ENCODE measurements at places on chromosomes 3 and 15.

DNA sequence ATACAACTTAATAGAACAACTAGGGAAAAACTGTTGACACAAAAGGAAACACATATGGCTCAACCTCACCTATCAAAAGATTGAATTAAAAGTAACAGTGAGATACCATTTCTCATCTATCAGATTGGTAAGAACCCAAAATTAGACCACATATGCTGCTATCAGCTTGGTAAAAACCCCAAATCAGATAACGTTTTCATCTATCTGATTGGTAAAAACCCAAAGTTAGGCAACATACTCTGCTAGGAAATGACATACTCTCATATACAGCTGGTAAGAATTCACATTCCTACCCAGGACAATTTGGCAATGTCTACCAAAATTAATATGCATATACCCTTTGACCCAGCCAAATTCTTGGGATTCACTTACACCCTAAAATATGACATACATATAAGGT lies 26.3 kb downstream of the NRG4 start:
- DNase-seq = no peak

GRCh38 chr3:16369276-16369675 lies 104.3 kb downstream of the OXNAD1 start:
- DNase-seq = no peak

- DNase-seq = no peak
Observed at GRCh38 chr15:34435658-34436057, 1.9 kb downstream of the GOLGA8A start.

DNA sequence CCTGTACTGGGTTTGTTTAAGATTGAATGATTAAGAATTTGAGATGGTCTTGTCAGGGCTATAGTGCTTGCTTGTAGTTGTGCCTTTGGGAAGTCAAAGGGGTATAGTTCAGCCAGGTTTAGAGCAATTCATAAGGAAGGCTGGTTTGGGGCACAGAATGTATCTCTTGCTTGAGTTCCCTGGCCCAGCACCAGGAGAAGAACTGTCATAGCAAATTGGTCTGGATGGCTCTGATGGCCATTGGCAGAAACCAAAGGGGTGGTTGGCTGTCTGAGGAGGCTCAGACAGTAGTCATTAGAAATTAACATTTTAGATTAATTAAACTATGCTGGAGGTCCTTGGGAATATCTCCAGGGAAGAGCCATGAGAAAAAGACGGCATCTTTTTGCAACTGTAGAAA lies 25.4 kb upstream of the OTOL1 start:
- DNase-seq = no peak

DNA sequence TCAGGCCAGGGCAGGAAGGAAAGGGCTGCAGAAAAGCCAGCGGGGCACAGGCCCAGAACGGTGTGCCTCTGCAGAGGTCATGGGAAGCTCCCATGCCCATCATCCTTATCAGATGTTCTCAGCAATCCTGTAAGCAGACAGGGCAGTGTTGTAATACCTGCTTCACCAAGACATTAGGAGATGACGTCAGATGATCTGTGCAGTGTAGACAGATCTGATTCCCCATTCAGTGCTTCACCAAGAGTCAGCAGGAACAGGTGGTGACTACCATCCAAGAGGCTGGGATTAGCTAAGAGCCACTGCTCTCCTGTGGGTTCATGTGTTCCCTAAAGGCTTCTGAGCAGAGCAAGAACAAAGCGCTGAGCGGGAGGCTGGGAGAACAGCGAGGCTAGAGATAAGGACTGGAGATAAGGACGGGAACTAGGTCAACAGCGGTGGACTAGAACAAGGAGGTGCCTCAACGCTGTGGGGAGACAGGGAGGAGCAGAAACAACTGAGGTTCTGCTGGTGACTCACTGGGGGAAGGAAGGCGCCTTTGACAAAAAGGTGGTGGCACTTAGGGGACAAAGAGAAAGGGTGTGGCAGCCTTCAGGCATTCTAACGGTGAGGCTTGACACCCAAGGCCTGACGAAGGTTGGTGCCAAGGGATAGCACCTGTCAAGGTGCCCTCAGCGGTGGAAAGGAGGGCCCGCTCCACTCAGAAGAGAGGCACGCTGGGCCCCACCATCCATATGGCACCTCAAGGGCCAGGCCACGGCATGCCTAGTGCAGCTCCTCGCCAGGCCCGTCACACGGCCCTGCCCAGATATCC lies 28.4 kb downstream of the CCDC12 start:
- DNase-seq = peak; percentile 85

- no peak for DNase-seq
Observed at GRCh38 chr3:14521611-14522010, 18.5 kb downstream of the GRIP2 start.

DNA sequence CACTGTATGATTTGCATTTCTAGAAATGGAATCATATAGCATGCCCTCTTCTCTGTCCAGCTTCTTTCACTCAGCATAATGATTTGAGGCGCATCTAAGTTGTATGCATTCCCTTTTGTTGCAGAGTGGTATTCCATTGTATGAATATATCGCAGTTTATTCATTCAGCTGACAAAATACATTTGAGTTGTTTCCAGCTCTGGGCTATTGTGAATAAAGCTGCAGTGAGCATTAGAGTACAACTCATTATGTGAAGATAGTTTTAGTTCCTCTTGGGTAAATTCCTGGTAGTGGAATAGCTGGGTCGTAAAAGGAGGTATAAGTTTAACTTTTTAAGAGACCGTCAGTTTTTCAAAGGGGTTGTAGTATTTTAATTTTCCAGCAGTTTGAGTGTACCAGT lies 38.5 kb upstream of the POLR2M start:
- DNase-seq = no peak

- no peak for DNase-seq
Observed at GRCh38 chr3:116112696-116113095, 332.6 kb downstream of the LSAMP start.

DNA sequence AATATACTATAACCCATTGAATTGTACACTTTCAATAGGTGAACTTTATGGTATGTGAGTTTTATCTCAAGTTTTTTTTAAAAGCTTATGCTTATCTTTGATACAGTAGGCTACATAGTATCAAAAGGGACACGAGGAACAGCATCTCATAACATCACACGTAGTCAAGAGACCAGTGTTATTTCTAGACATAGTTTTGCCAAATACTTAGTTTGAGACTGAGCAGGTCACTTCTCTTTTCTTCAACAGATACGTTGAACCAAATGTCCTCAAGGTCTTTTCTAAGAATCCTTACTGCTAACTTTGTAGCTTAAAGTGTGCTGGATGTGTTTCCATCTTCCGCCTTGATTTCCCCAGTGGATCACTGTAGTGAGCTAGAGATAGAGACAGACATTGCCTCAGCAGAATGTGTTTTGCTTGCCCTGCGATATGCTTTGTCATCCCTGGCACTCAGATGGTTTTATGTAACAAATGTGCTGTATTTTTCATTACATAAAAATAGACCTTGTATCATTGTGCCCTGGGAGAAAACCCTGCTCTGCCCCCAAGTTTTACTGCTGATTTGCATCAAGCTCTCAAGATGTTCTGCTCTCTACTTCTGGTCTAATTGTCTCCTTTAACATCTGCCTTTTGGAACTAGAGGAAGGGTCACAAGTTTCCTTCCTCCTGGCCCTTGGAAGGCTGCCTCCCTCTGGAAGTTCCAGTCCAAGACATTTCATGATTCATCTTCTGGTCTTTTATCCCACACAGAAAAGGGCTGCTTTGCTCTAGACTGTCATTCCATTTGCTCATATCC lies 426.4 kb upstream of the RGMA start:
- DNase-seq = no peak

GRCh38 chr15:45449395-45449794 lies 71.1 kb upstream of the GATM start:
- DNase-seq = no peak

GRCh38 chr3:156140001-156140595 lies 19.7 kb downstream of the KCNAB1 start:
- no peak for DNase-seq

- DNase-seq = no peak
Observed at GRCh38 chr15:62209322-62209721, 44.2 kb upstream of the C2CD4B start.

- DNase-seq = no peak
Observed at GRCh38 chr3:125163739-125164601, 48.6 kb downstream of the SLC12A8 start.

- DNase-seq = peak; percentile 93
Observed at GRCh38 chr3:98901392-98902350, at the start of gene DCBLD2. Gene DCBLD2, minus strand, starts transcription at chr3:98901695. Its CDS starts 369 bp downstream, at chr3:98901326.

- DNase-seq = no peak
Observed at GRCh38 chr15:46941241-46941640, 776.1 kb upstream of the SEMA6D start.

GRCh38 chr3:99789011-99789721 lies 28.5 kb upstream of the CMSS1 start:
- no peak for DNase-seq

DNA sequence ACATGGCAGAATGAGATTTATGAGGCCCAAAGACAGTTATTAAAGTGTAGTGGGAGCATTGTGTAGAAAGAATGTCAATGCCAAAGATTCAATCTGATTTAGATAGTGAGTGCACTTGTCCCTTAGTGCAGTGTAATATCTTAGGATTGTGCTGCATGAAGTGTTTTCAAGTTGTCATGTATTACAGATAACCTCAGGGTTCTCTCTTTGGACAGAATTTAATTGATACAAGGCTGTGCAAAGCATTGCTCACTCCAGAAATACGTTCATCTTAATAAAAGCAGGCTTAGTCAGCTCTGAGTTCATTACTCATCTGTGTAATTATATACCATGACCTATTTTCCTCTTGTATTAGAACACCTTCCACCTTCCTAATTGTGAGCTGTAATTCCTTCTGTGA lies 16.0 kb upstream of the GPR171 start:
- DNase-seq = no peak

GRCh38 chr15:90232941-90233386 lies 777 bp downstream of the CIB1 start:
- DNase-seq = peak; percentile 30

DNA sequence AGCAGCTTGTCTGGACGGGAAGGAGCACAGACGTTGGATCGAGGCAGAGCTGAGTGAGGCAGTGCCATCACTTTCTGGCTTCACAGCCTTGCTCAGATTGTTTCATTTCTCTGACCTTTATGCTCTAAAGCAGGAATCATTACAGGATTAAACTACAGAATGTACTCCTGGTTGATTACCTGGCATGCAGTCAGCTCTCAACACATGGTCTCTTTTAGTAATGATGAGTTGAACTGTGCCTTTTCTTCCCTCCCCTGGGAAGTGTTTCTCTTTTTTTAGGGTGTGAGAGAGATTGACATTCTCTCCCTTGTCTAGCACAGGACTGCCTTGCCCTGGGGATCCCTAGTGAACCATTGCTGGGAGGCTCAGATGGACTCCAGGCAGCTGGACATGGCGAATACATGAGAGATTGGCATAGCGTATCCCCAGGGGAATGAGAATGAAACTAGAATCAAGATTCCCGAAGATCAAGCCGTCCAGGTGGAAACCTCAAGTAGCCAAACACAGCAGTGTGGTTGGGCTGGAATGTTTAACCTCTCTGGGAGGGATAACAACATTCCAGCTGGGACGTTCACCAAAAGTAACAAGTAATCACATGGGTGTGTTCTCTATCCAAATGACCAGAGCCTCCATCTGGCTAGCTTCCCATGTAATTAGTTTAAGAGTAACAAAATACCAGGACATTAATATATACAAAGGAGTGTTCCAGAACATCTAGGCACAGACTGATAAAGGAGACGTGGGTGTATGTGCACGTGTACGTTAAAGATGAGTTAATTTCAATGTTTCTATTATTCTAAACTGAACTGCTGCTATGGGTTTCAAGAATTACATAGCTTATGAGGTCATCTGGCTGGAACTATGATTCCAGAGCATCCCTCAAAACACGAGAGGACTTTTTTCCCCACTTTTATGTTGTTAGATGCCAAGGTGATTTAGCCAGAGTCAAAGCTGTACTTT lies 118.6 kb upstream of the NR2E3 start:
- no peak for DNase-seq

- no peak for DNase-seq
Observed at GRCh38 chr3:39410893-39411292, 4.4 kb downstream of the RPSA start.

DNA sequence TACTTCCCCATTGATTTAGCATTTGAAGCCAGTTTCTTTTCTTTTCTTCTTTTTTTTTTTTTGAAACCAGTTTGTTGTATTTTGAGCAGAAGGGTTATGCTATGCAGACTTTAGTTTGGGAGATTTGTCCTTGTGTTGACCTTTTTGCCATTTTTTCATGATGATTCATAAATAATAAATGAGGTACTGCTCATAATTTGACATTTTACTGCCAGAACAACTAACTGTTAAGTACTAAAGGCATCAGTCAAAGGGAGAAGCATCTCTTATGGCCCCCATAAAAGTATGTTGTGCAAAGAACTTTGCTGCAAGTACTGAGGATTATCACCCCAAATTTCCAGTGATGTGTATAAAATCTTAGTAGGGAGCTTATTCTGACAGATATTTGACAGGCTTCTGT lies 1.7 kb upstream of the GPR87 start:
- DNase-seq = no peak

- no peak for DNase-seq
Observed at GRCh38 chr3:140216249-140216648, 281.3 kb downstream of the CLSTN2 start.

DNA sequence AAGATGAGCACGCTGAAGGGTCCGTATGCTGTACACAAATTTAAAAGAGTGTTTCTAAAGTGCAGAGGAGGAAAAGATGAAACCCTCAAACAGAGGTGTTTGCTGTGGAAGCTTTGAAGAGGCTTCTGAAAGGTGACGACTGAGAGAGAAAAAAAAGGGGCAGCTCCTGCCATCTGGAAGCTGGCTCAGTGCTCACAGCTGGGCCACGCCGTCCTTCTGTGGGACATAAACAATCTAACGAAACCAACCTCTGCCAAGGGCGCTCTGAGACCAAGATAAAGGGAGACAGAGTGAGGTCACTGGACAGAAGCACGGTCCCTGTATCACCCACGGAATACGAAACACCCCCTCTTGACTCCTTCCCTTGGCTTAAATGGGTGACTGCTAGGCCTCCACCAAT lies 96.3 kb upstream of the SLC6A6 start:
- DNase-seq = no peak

DNA sequence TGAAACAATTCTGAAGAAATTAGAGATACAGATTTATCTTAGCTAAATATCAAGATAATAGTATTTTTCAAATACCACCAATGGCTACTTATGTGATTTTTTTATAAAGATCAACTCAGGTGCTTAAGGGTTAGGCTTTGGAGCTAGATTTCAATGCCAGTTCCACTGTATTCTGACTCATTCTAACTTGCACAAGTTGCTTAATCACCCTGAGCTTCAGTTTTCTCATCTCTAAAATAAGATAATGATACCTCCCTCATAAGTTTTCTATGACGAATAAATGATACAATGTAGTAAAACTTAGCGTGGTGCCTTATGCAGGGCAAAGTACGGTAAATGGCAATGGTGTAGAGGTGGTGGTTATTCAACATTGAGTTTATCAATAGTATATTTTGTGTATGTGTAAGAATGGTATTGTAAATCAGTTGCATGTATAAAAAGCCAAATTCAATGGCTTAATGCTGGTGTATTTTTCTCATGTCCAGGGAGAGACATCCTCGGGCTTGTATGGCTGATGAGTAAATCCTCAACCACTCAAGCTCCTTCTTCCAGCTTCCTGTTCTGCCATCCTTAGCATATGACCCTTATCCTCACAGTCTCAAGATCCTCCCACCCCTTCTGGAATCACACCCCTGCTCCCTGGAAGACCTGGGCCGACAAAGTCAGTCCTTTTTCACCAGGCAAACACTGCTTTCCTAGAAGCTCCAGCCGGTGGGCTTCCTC lies 505.9 kb upstream of the CFAP20DC start:
- DNase-seq = no peak

GRCh38 chr15:38010395-38010794 lies 76.0 kb downstream of the TMCO5A start:
- no peak for DNase-seq

Data from activated CD4-positive, alpha-beta memory T cell treated with anti-CD3 and anti-CD28 coated beads, Interleukin-2, amount 10 ng/mL, durations not matched to agents 7 days and 5 days (primary cell).